ENCODE measurements at places on chromosomes 3 and 15. TPM values are rescaled to one million over a fixed set of nuclear protein-coding genes. Genes with fewer than 3 reads are reported as not detected.

DNA sequence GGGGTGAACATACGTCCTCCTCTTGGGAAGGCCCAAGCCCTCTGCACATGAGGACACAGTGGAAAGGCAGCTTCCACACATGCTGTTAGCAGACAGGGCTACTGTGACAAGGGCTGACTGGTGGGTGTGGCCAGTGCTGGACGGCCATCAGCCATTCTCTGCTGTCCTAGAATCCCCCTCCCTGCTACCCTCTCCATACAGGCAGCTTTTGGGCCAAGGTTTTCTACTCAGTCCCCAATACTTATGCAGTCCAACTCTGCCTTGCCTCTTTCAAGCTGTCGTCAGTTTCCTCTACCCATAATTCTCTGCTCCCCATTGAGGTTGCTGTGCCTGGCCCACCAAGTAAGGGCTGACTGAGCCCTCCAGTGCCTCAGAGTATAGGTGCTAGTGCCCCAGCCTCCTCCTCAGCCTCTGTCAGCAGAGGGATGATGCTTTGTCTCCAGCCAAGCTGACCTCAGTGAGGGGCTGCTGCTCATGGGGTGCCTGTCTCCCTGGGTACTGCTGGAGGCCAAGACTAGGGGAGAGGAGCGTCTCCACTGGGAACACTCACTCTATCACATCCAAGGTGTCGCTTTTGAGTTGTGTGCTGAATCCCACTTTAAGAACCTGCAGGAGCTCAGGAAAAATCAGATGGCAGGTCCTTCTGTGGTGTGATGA, 2.8 kb downstream of the LOXL1 start:
- no peaks in the 10 kb centered on the region for H3K4me1 ChIP-seq
- no peak for DNase-seq
- H3K27ac ChIP-seq, result no peak overlapping the region
- H3K27me3 ChIP-seq, result no peaks in the 10 kb centered on the region
- no peaks in the 10 kb centered on the region for H3K36me3 ChIP-seq

DNA sequence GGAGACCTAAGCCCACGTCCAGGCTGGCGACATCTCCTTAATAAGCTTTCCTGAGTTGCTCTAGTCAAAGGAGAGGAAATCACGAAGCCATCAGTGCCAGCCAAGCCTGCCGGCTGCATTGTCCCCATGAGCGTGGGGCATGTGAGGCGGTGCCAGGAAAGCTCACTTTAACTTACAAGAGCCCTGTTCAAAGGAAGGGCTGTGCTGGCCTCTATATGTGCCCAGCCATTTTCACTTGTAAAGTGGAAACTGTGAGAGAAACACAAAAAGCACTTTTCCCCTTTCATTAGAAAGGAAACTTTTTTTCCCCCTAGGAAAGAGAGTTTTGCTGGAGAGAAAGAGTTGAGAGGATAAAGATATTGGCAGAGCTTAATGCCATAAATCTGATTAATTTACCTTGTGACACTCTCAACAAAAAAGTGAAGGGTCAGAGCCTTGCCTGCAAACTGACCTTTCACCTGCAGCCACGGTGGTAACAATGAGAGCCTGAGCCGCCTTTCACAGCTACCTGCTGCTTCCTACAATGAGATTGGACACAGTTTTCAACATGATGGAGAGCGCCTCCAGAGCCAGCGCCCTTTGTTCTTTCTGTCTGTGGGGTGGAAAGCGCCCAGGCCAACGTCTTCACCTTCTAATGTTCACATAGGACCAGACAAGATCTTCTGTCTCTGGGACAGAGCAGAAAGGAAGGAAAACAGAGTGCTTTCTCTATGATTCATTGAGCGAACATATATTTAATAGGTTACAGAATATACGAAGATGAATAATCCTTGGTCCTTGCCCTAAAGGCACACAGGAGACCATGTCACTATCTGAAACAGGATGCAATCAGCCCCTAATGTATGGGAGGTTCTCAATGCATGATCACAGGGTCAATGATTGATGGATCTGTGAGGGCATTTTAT, 233.1 kb upstream of the HES1 start:
- no peaks in the 10 kb centered on the region for H3K4me1 ChIP-seq
- no peaks in the 10 kb centered on the region for H3K36me3 ChIP-seq
- no peak overlapping the region for H3K4me3 ChIP-seq

DNA sequence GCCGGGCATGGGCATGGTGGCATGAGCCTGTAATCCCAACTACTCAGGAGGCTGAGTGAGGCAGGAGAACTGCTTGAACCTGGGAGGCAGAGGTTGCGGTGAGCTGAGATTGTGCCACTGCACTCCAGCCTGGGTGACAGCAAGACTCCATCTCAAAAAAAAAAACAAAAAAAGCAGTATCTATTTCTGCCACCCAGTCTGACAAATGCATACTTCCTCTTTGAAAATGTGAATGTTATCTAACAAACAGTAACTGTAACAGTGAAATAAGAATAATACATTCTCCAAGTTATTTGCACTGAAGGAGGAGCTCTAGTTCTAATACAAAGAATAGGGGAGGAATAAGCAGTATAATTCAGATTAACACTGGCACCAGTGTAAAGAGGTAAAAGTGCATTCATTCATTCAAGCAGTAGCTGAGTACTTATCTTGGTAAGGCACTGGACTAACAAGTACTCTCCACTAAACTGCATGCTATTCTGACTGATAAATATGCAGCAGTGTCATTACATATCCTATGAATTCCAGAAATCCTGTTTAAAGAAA, 12.9 kb downstream of the VPS13C start:
- no peak overlapping the region for H3K27ac ChIP-seq
- DNase-seq, result no peak
- H3K4me3 ChIP-seq, result no peak overlapping the region
- H3K36me3 ChIP-seq, result no peaks in the 10 kb centered on the region

- H3K4me3 ChIP-seq, result no peak overlapping the region
- H3K36me3 ChIP-seq, result no peaks in the 10 kb centered on the region
- no peaks in the 10 kb centered on the region for H3K4me1 ChIP-seq
These were observed 104.8 kb downstream of the COL6A6 start for GRCh38 chr3:130621824-130622223.

- H3K36me3 ChIP-seq, result no peaks in the 10 kb centered on the region
- no peaks in the 10 kb centered on the region for H3K4me1 ChIP-seq
- no peak for DNase-seq
- no peak overlapping the region for H3K27ac ChIP-seq
- no peak overlapping the region for H3K4me3 ChIP-seq
These were observed 41.6 kb downstream of the NANOGP8 start for GRCh38 chr15:35043373-35044095.

GRCh38 chr3:44363591-44363990, 25.0 kb downstream of the TCAIM start:
- H3K36me3 ChIP-seq, result no peaks in the 10 kb centered on the region
- no peak for DNase-seq
- no peaks in the 10 kb centered on the region for H3K4me1 ChIP-seq
- H3K27me3 ChIP-seq, result no peaks in the 10 kb centered on the region
- H3K4me3 ChIP-seq, result no peak overlapping the region
- no peak overlapping the region for H3K27ac ChIP-seq

DNA sequence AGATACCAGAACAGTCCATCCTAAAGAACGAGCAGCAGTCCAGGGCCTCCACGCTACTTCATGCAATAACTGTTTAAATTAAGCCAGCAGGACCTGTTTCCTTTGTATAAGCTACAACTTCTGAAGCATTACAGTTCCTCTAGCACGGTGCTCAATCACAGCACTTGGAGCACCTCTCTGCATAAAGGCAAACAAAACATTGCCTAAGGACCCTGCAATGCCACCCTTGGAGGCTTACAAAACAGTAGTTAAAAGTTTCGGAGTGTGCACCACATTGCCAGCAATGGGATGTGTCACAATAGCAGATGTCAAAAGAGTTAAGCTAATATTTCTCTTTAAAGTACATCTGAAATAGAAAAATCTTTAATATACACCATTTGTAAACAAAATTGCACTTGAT, 2.6 kb upstream of the VPS39 start:
- H3K36me3 ChIP-seq, result no peaks in the 10 kb centered on the region
- H3K4me1 ChIP-seq, result no peaks in the 10 kb centered on the region
- no peak overlapping the region for H3K27ac ChIP-seq

GRCh38 chr3:64463981-64464380, 223.8 kb downstream of the ADAMTS9 start:
- no peak for DNase-seq
- no peaks in the 10 kb centered on the region for H3K4me1 ChIP-seq
- no peaks in the 10 kb centered on the region for H3K27me3 ChIP-seq
- no peak overlapping the region for H3K4me3 ChIP-seq

DNA sequence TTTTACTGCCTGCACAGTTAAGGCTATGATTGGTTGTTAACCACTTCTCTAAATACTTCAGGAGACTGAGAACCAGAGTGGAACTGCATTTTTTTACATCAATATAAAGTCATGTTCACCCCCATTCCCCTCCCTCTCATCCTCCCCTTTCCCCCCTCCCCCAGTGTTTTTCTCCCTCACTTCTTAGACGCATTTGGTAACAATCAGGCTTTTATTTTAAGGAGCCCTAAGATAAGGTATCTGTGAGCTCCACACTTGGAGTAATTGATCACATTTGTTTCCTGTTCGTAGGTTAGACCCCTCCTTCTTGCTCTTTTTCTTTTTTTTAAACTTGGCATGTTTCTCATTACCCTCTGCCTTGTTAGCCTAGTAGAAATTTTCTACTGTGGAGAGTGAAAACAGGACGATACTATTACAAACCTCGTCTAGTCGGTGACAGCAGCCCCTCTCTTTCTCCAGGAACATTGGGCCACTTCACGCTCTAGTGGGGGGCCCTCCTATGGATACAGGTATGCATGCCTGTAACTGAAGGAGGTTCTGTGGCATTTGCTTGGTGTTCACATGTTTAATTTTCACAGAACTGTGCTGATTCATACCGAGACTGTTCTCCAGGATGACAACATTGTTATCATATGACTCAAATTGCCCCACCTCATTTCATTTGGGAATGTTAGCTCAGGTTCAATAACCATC, 314.4 kb downstream of the MECOM start:
- H3K27ac ChIP-seq, result no peak overlapping the region
- H3K4me3 ChIP-seq, result no peak overlapping the region
- H3K4me1 ChIP-seq, result no peaks in the 10 kb centered on the region
- DNase-seq, result no peak
- no peaks in the 10 kb centered on the region for H3K36me3 ChIP-seq
- no peaks in the 10 kb centered on the region for H3K27me3 ChIP-seq

DNA sequence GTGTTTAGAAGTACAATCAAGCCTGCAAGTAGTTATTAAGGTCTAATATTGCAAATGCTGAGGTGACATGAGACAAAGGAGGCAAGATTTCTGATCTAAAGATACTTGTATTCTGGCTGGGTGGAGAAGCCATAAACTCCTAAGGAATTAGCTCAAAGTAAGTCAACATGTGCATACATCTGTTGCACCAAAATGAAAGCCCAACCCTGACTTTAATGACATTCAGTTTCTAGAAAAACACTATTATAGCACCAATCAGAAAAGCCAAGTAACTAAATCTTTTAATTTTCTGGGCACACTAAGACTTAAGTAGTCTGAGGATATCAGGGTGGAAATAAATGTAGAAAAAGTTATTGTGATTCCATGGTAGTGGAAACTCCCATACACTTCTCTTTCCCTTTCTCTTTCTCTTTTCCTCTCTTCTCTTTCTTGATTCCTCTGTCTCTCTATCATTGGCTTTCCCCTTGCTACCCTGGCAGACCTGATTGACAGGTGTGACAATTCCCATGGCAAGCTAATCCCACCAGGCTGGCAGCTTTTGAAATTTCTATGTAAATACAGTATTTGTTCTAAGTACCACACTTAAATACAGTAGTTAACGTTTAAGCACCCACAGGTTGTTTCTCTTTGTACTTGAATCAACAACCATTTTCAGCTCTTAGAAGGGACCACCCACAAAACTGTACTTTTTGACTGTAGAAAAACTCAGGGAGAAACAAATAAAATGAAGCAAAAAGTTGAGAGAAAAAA, 528.4 kb upstream of the SEMA6D start:
- H3K4me3 ChIP-seq, result no peak overlapping the region
- H3K27ac ChIP-seq, result no peak overlapping the region
- H3K36me3 ChIP-seq, result no peaks in the 10 kb centered on the region
- H3K4me1 ChIP-seq, result no peaks in the 10 kb centered on the region

DNA sequence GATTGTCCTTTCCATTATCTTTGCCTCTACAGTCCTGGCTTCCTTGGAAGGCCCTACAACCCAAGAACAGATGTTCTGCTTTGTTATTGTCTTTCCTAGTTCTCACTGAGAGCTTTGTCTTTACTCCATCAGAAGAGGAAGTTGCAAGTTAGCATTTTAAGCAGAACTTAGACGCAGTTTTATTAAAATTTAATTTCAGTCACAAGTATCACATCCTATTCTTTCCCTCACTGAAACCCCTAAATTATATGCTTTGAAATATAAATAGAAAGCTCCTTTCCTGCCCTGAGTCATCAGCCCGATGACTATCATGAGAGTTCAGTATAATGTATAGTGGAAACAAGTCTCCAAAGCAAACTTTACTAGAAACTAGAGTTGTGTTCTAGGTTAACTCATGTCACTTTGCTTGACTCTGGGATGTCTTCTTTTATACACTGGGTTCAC, 291.2 kb upstream of the RBMS3 start:
- no peaks in the 10 kb centered on the region for H3K27me3 ChIP-seq
- H3K4me1 ChIP-seq, result no peaks in the 10 kb centered on the region

GRCh38 chr3:179719048-179719734, 66.4 kb downstream of the USP13 start:
- no peak for DNase-seq
- no peak overlapping the region for H3K27ac ChIP-seq
- no peaks in the 10 kb centered on the region for H3K36me3 ChIP-seq

DNA sequence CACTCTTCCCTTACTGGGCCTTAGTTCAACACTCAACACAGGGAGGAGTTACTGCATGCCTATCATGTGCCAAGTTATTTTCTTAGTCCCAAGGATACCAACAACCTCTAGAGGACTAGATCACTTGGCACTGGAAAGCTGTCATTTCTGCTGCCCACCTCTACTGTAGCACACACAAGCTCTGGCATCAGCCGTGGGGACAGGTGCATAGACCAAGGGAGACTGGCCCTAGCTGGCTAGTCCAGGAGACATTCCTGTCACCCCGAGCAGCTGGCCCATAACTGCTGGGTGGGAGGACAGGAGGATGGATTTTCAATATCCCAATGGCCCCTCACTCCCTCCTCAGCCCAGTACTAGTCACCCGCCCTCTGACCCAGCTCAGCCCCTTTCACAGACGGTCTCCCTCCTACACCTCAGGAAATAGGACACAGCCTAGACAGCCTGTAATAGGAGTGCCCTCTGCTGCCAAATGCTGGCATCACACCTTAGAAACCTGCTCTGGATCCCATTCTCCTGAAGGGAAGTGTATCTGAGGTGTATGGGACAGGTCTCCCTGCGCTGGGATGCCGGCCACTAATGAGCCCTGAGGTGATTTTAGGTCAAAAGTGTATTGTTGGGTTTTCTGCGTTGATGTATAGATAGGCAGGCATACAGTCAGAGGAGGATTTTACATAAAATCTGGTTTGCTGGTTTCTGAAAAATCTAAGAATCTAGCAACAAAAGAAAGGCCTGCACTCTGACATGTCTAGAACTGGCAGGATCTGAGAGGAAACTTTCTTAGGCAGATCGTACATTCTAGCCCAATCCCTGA, 3.4 kb upstream of the DZIP1L start:
- no peak overlapping the region for H3K4me3 ChIP-seq
- no peaks in the 10 kb centered on the region for H3K36me3 ChIP-seq
- no peaks in the 10 kb centered on the region for H3K27me3 ChIP-seq

The C2CD4A gene
- total RNA-seq, result 0.21 TPM

The GOLGA8N gene
- 22.0 TPM for total RNA-seq

The NR2F2 gene
- total RNA-seq, result 23.6 TPM

The GRM2 gene
- 1.8 TPM for total RNA-seq

The TMEM212 gene
- not detected for total RNA-seq
